Activated CD4-positive, alpha-beta T cell treated with anti-CD3 and anti-CD28 coated beads, Interleukin-2, Interleukin-6, amounts not matched to agents 100 ng/mL and 50 ng/mL, durations not matched to agents 16 hours and 8 hours (primary cell): ENCODE measurements at places on chromosomes 4 and X.
A peak's percentile ranks its signal among the peaks of the same experiment; 100 is the strongest.

GRCh38 chr4:26400132-26400531 is 79.3 kb downstream of the RBPJ start:
- no peak for DNase-seq

DNA sequence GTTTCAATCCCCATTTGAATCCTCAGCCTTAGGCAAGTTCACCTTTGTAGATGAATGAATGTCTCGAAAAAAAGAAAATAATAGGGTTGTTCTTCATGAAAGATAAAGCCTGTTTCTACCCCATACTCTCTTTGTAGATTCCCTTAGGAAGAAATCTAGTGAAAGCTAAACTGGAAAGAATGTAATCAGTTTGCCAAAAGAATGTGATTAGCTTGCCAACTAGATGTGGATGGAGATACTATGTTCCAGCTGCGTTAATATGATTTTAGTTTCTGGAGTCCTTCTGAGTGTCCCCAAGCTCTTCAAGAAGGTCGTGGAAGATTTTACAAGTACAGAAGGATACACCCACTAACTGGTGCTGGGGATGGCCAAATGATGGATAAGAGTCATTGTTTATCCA is 162.3 kb upstream of the EDNRA start:
- no peak for DNase-seq

DNA sequence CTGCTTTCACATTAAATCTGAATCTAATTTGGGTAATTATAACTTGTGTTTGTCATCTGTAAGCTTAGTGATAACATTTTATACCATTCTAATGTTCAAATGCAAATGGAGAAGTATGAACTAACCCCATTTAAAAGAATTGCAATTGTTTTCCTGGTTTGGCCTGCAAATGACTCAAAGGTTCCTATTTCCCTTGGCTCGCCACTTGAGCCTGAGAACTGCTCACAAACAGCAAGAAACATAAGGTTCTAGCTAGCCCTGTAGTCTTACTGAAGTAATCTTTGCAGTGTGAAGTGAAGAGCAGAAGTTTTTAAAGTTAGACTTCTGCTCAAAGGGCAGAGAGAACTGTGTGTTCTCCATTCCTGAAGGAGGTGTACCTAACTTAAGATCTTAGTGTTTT is 27.2 kb downstream of the UPRT start:
- DNase-seq: no peak

DNA sequence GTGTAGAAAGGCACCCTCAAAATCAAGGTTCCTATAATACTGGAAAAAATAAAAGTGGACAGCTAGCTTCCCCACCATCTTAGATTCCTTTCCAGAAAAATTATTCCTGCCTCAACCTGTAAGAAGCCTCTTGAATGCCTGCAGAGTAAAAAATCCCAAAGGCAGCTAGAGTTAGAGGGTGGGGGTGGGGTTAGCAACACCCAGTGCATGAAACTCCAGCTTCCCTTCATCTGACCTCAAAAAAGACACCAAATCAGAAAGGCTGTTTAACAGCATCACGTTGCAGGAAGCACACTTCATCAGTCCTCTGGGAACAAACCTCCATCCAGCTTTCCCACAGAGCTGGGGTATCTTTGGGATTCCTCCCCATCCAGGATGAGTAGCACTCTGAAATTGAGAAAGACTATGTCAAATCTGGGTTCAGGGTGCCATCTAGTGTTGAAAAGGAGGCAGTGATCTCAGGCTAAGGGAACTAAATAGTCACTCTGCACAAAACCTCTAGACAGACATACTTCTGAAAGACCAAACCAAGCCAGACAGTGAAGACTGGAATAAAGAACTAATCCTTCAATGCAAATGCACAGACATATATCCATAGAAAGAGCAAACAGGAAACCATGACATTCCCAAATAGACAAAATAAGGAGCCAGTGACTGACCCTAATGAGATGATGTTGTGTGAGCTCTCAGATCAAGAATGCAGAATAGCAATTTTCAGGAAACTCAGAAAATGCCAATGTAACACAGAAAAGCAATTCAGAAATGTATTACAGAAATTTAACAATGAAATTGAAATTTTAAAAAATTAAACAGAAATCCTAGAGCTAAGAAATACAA is 97.9 kb downstream of the ARHGEF9 start:
- DNase-seq: peak; percentile 55

DNA sequence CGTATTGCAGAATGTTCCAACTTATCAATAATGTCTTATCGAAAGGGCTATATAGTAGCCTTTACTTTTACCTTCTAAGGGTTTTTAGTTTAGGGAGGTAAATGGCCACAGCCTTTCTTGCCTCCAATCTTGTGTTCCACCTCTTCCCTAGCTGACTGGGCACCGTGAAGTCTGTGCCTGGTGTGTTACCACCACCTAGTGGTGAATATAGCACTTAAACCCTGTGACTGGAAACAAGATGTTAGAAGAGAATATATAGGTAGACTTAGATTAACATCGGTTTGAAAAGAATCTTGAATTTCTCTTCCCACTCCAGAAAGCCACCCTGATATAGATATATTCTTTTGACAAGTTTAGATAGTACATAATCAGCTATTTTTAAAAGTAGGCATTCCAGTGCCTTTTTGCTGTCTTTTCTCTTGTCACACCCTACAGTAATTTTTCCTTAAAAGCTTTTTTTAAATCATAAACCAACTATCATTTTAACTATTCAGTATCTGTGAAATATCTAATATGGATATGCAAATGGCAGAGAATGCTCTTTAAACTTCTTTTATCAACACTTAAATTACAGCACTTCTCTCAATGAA is 27.8 kb upstream of the ADH7 start:
- DNase-seq: peak; percentile 76

DNA sequence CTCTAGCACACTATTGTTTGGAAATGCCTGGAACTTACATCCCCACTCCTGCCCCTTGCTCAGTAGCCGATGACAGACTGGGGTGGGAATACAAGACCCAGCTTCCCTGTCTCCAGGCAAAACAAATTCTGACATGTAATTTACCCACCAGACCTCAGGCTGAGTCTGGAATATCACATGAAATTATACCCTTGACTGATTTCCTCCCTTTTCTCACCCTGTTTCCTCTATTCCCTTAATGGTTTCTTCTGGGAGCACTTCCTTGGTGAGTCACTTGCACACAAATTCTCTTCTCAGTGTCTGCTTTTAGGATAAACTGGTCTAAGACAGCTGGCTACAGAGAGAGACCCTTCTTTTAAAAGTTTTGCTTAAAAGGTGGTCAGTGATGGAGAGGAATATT is 65.8 kb upstream of the DIPK2B start:
- DNase-seq: no peak

- no peak for DNase-seq
Observed at GRCh38 chr4:138158746-138159297, 83.3 kb downstream of the SLC7A11 start.

DNA sequence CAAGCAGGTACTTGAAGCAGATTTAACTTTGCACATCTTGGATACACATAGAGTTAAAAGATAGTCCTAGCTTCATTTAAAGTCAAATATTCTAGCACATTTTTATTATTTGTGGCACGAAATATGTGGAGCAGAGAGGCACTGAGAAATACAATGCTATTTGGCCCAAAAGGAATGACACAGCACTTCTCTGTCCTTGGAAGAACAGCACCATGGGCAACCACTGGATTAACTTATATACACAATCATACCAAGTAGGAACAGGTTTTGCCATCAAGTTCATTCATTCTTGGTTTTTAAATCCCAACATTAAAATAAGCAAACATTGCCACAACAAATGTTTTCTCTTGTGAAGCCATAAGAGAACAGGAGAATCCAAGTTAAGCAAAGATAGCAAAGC is 924 bp upstream of the ENAM start:
- DNase-seq: no peak

DNA sequence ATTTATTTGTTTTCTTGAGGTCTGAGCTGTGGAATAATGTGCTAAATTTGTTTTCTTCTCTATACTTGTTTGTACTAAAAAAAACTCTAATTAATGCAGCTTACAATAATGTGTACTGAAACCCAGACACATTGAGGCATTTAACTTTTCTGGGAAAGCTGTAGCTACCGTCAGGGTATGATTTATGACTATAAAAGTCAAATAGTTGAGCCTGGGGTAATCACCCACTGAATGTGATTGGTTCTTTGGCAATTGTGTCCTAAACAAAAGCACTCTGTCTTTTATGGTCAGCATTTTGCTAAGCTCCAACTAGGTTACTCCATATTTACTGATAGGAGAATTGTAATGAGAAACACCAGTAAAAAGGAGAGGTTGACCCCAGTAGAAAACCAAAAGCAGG is 65.9 kb upstream of the CBLL2 start:
- no peak for DNase-seq

- DNase-seq: no peak
Observed at GRCh38 chr4:885353-885752, 46.8 kb downstream of the GAK start.

DNA sequence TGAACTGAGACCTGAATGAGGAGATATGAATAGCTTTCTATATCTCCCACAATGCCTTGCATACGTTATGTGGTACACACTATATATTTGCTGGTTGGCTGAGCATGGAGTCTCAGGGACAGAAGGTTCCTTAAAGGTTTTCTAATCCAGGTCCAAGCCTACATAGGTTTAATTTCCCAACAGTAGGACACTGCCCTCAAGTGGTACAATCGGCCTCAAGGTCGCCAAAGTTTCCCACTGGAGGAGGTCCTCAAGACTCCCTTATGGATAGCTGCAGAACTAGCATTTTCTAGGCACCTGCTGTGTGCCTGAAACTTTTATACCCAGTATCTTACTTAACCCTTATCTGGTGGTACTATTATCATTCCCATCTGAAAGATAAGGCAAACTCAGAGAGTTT is 21.0 kb upstream of the EFNB1 start:
- no peak for DNase-seq

DNA sequence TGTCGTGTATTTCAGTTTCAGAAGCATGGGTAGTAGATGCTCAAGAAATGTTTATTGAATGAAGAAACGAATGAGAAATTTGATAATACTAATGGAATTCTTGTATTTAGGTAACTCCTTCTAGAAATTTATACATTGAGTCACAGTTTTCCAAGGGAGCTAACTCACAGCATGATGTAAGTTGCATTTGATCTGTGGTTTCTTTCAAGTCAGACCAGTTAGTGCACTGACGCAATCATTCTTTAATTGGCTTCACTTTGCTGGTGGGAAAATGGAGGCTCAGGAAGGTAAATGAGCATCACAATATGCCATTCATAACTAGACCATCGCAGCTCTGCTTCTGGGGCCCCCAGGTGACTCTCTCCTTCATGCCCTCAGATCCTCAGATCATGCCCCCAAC is 17.3 kb upstream of the CWH43 start:
- no peak for DNase-seq

DNA sequence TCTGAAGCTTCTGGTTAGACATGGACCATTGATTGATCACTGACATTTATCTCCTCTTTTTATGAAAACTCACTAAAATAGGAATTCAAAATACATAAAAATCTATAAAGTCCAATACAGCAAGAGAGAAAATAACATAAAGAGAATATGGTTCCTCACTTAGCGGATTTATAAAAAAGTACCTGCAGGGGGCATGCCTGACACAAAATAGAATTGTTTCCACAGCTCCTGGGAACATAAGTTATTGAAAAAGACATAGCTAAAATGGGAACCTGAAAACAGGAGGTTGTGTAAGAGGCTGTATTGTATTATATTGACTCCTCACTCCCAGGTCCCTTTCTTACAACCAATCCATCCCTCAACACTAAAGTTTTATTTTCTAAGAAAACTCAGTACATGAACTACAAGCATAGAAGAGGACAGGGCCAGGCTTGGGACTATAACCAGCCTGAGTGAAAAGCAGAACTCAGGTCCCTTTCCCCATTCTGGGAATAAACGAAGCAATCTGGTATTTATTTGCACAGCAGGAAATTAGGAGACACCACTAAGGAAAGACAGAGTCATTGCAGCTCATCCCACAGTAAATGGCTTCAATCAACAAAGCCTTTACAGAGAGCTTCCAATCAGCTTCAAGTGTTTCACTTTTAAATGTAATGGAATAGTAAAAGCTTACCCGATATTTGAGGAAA is 121.1 kb upstream of the NDST4 start:
- DNase-seq: peak; percentile 35

- DNase-seq: no peak
Observed at GRCh38 chrX:37993837-37994619, 12.3 kb upstream of the SYTL5 start.

GRCh38 chr4:7819446-7819845 is 120.2 kb downstream of the AFAP1 start:
- no peak for DNase-seq

GRCh38 chrX:71102292-71102691 is 4.2 kb downstream of the CXorf65 start:
- DNase-seq: no peak

DNA sequence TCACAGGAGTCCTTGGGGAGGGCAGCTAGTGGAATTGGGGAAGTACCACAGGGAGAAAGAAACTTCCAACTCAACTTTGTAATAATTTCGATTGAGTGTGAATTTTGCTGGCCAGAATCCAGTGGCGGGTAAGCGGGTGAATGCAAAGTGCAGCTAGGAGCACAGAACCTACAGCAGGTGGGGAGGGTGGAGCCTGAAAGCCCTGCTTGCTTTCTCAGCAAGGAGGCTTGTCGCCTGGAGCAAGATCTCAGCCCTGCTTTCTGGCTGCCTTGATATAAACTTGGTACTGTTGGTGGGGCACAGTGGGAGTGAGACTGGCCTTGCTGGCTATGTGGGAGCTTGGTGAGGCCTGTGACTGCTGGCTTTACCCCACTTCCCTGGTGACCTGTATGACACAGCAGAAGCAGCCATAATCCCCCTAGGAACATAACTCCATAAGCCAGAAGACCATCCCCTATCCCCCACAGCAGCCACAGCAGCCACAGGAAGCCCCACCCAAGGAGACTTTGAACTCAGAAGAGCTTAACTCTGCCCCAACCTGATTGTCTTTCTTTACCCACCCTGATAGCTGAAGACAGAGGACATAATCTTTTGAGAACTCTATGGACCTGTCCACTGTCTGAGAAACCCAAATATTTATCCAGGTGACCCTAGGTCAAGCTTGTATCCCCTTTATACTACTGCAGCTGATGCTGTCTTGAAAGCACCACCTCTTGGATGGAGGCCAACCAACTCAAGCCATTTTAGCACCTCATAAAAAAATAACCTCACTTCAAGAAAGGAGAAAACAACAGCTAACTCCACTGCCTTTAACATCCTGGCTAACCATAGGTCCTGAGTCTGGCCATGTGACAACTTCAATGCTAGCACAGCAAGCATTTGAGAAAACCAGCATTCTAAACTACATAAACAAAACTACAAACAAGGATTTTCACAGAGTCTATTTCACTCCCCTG is 87.2 kb upstream of the PDE5A start:
- no peak for DNase-seq

- DNase-seq: no peak
Observed at GRCh38 chr4:80990851-80991250, 39.7 kb upstream of the BMP3 start.

- DNase-seq: peak; percentile 3
Observed at GRCh38 chrX:8724300-8724699, 7.6 kb downstream of the ANOS1 start.
